ENCODE measurements at places on chromosomes 1 and 21.

DNA sequence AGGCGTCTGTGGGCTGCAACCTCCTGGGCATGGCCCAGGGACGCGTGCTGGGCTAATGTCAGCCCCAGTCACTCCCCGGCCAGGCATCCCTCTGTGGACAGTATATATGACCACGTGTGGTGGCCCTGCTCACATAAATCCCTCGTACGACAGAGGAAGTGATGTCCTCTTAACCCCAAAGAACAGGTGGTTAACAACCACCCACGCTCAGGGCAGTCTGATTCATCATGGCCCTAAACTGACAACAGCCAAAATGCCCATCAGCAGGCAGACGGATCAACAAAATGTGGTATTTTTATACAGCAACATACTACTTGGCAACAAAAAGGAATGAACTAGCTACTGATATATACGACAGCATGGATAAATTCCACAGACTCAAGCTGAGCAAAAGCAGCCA, 51.0 kb downstream of the ECE1 start:
- no peak for DNase-seq

DNA sequence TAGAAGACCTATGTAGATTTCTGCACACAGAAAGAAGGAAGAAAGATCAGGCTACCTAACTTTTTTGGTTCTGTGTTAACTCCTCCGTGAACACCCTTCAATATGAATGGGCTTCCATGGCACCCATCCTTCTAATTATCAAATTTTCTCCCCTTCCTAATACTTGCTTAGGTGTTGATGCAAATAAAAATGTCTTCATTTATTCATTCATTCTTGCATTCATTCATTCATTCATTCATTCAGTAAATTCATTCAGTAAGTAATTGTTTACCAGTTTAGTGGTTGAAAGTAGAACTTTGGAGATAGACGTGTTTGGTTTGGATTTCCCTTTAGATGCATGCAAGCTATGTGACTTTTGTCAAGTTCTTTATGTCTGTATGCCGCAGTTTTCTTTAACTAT, 4.6 kb downstream of the CHI3L2 start:
- no peak for DNase-seq

GRCh38 chr1:86062453-86062852, 94.1 kb downstream of the COL24A1 start:
- DNase-seq, result no peak

DNA sequence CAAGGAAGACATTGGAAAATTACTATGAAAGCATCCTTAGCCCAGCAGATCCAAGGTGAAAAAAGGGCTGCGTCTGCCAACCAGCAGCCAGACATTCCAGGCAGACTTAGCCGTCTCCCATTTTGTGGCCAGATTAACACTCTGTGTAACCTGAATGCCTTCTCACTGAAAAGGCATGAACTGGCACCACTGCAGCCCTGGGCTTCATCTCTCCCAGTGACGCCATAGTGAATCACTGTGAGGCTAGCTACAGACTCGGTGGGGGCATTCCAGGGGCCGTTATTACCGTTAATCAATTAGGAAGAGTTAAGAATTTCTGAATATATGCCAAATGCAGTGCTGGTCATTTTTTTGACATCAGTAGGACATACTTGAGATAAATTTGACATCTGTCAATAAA, 627.4 kb downstream of the LMO4 start:
- DNase-seq, result peak; percentile 97

DNA sequence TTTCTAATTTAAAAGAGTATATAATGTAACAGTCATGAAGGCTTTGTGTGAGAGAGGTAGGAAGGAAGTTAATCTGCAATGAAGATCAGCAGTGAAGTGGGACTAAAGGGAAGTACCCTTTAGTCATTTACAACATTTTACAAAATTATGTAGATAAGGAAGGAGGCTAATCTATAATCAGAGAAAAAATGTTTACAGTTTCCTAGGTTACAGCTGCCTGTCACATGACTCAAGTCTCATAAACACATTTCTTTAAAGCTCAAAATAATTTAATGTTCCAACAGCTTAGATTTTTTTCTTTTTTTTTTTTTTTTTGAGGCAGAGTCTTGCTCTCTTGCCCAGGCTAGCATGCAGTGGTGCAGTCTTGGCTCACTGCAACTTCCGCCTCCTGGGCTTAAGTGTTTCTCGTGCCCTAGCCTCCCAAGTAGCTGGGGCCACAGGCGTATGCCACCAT, 26.2 kb upstream of the CAP1 start:
- DNase-seq, result no peak

- DNase-seq, result no peak
Measured at GRCh38 chr1:204558467-204558866, 42.3 kb downstream of the MDM4 start.

DNA sequence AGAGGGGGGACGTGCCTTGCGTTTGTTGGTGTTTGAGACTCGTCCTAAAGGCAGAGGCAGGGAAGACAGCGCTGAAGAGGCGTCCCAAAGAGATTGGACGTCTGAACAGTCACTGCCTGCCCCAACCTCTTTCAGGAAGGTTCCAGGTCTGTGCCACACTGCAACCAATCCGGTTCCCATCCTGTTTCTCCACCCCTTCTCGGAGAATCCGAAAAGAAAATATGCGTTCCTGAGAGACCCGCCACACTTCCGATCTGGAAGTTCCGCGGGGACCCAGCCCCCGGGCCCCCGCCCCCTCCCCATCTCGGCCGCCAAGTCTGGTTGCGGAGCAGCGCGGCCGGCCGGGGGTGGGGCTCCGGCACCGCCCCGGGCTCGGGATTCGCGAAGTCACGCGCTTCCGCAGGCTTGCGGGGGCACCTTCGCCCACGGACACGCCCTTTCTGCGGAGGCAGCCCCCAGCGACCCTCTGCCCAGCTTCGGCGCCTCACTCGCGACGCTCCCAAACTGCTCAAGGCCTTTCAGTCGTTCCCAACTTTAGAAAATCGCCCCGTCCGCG, 124.5 kb upstream of the DPYD start:
- no peak for DNase-seq

GRCh38 chr1:19423130-19423529, 62.2 kb downstream of the CAPZB start:
- DNase-seq, result no peak

- DNase-seq, result no peak
Measured at GRCh38 chr21:33024201-33025103, 1.3 kb upstream of the OLIG2 start.

GRCh38 chr1:167013108-167013929, 24.2 kb downstream of the MAEL start:
- DNase-seq, result no peak

DNA sequence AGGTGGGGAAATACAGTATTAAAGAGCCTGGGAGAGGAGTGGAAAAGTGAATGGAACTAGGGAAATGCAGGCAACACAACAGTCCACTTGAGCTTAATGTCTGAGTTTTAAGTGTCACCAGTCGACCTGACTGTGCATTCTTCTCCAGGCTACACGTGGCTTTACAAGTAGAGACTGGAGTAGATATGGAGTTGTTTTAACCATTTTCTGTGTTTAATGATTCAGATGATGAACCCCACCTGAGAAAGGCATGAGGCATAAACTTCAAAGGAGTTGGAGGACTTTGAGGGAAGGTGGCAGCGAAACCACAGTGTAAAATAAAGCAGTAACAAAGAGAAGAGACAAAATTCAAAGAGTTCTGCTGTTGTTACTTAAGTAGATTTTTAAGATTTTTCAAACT, 12.6 kb downstream of the FUBP1 start:
- DNase-seq, result no peak

GRCh38 chr1:61000327-61000726, 82.0 kb upstream of the NFIA start:
- DNase-seq, result no peak

DNA sequence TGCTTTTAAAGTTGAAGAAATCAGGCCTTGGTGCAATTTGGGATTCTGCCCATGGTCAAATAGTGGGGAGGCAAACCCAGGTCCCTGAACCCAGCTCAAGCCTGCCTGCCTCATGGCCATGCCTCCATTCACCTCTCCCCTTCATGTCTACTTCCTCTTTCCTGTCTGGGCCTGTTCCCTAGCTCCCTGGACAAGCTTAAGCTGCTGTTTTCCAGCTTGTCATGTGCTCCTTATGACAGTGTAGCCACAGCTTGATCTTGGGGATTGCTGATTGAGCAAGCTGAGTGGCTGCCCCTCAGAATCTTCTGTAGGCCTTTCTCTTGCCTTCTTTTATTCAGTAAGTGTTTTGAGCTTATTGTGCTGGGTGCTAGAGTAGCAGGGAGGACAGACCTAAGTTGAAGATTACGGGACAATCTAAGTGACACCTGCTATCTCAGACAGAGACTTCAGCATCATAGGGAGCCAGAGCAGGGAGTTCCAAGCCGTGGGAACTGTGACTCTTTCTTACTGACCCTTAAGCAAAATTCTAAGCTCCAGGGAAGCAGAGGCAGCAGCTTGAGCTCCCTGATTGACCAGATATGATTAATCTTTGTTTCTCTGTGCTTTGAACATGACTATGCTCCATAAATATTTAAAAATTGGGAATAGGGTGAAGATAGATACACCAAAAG, 520 bp upstream of the MR1 start:
- DNase-seq, result no peak

GRCh38 chr1:12125422-12126355, 41.1 kb upstream of the TNFRSF1B start:
- no peak for DNase-seq

DNA sequence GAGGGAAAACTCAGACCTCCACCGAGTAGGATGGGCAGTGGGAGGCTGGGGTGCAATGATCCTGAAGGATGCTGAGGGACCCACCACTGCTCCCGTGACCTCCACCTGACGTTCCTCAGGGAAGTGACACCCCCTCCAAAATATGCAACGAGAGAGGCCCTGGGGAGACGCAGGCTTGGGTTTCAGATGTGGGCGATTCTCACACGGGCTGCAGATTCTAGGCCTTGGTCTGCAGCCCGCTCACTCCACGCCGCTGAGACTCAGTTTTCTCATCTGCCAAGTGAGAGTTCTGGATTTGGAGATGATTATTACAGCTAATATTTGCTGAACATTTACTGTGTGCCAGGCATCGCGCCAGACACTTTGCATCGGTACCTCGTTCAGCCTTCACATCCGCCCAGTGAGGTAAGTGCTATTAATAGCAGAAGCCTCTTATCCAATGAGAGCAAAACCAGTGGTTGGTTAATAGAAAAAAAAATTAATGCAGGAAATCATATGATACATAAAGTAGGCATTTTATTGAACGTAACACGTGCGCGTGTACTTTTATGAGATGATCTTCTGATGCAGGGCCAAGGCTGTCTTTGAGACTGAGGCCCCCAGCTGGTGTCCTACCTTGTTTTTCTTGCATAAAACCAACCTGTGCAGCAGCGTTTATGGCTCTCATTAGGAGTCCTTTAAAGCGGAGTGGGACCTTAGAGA, 102.0 kb upstream of the RUNX3 start:
- peak; percentile 33 for DNase-seq

DNA sequence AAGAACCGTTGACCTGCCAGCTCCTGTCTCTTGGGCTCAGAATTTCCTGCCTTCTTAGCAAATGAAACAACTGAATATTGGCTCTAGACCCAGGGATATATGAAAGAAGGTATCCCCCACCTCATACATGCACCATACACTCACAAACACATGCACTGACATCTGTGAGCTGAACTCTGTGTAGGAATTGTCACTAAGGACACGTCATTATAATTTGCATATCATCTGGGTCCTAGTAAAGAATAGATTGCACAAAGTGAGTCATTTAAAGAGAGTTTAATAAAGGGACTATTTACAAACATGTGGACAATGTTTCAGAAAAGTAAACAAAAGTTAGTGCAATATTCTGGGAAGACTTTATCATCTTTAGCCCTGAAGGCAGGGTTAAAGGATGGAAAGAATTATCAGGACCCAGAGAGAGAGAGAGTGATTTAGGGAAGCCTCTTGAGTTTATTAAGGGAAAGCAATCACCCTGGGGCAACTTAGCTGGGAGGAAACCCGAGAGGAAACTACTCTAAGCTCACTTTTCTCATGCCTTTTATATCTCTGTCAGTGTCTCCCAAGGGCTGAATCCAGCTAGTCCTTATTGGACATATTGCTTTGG, 74.1 kb upstream of the PLA2G4A start:
- no peak for DNase-seq

DNA sequence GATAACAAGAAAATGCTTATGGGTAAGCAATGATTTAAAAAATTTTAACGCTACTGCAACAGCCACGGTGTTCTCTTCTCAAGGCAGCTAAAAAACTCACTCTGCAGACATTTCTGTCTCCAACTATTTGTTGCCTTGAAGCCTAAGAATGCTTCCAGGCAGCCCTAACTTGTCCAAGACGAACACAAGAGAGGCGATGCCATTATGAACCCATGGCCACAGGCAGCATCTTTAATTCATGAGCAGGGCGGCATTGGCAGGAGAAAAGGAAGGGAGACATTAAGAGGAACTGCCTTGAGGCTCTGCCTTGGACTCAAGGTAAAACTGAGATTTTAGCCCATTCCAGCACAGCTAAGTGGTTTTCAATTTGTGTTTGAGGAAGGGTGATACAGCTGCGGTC, 67.5 kb downstream of the KCND3 start:
- DNase-seq, result no peak

DNA sequence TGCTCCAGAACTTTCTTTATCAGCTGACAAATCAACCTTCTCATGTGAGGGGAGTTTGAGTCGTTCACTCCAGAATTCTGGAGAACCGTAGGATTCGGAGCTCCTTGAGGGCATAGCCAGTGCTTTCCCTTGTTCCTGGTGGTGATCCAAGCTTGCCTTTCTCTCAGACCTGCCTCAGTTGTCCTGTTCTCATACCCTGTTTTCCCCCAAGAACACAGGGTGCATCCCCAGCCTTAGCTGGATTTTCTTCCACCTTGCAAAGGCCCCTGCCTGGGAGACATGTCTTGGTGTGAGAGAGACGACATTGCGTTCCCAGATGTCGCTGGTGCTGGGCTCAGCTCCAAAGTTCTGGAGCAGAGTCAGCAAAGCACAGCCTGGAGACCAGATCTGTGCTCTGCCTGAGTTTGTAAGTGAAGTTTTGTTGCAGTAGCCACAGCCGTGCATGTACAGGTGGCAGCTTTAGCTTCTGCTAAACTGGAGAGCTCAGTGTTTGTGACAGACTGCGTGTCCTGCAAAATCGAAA, 40.0 kb downstream of the ABCG1 start:
- DNase-seq, result no peak

GRCh38 chr1:3712573-3713535, 39.4 kb upstream of the CCDC27 start:
- no peak for DNase-seq

- no peak for DNase-seq
Measured at GRCh38 chr1:243497939-243498681, 242.3 kb downstream of the SDCCAG8 start.

DNA sequence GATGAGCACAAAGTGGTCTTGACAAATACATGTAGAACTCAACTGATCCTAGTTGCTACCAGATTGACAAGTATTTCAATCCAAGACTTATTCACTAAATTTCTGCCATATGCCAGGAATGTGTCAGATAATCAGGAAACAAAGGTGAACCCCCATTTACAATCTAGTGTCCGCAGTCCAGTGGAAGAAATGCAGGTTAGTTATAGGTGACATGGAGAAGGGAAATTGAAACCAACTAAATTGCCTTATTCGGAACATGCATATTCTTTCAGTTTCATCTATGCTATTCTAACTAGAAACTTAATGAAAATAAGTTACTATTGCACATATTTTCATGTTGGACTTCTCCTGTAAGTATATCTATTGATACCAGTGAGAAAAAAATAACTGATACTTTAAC, 209.4 kb downstream of the COL24A1 start:
- DNase-seq, result no peak

GRCh38 chr1:50667710-50668356, 244.6 kb upstream of the DMRTA2 start:
- no peak for DNase-seq

Data from AG04449 (cell line).